ENCODE measurements at places on chromosomes 16 and 17. TPM values are rescaled to one million over a fixed set of nuclear protein-coding genes. Genes with fewer than 3 reads are reported as not detected.

SMPD3 gene
- 0.34 TPM for total RNA-seq

FBXW10 gene
- 0.33 TPM for total RNA-seq

SLC25A19 gene
- total RNA-seq: 10.2 TPM

DNASE1L2 gene
- total RNA-seq: 0.73 TPM

HCRT gene
- total RNA-seq: not detected

CNGB1 gene
- total RNA-seq: not detected

GDE1 gene
- 68.1 TPM for total RNA-seq

KRT15 gene
- total RNA-seq: not detected

NXPH3 gene
- total RNA-seq: under 0.01 TPM

TBX21 gene
- not detected for total RNA-seq

Measured in melanocyte of skin (primary cell).